Inflammatory macrophage (primary cell): ENCODE measurements at places on chromosomes 6 and 20.

DNA sequence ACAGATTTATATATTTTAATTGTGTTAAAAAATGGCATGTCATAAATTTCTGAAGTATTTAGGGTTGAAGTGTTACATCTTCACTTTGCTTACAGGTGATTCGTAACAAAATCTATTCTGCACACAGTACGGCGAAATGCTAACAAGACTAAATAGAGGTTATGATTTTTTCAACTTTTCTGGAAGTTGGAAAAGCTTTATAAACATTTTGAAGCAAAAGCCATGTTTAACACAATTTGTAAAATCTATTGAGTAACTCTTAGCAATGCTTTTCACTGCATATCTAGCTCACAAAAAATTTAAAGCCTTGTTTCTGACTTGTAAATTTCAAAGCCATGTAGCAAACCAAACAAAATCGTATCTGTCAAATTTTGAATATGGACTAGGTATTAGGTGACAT, 3.3 kb downstream of the STX16 start:
- DNase-seq = no peak

DNA sequence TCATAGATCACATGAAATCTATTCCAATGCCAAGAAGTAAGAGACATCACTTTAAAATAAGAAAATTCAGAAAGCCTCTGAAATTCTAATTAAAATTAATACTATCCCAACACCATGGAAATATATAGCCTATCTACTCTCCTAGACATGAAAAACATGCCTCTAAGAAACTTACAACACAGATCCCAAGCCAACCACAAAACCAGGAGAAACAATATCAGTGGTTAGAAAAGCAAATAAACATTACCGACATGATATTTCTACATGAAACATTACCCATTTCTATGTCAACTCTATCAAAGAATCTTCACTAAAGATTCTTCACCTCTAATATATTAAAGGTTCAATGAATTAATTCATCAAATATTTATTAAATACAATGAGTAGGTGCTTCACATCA, 4.8 kb downstream of the EPB41L2 start:
- DNase-seq = no peak

- peak; percentile 8 for DNase-seq
Observed at GRCh38 chr20:45545754-45546453, 1.3 kb downstream of the EPPIN start.

- DNase-seq = no peak
Observed at GRCh38 chr20:17443131-17443858, 87.9 kb downstream of the BFSP1 start.

GRCh38 chr6:154572556-154572955, 62.1 kb upstream of the CNKSR3 start:
- DNase-seq = no peak

DNA sequence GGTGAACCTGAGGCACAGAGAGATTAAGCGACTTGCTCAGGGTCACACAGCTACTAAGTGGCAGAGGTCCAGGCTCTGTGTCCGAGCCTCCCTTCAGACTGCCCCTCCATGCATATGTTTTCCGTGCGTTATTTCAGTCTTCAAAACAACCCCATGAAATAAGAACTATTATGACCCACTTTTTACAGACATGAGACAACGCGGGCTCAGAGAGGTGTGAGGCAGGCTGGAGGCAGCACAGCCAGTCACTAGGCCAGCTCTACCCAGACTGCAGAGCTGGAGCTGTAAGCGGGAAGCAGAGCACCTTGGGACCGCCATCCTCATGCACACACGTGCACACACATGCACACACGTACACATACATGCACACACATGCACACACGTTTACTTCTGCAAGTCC, 62.3 kb downstream of the PSMG4 start:
- no peak for DNase-seq

- DNase-seq = no peak
Observed at GRCh38 chr20:44405785-44406571, 50.5 kb downstream of the HNF4A start.

- DNase-seq = no peak
Observed at GRCh38 chr6:92124200-92124651, 1295.1 kb downstream of the EPHA7 start.

DNA sequence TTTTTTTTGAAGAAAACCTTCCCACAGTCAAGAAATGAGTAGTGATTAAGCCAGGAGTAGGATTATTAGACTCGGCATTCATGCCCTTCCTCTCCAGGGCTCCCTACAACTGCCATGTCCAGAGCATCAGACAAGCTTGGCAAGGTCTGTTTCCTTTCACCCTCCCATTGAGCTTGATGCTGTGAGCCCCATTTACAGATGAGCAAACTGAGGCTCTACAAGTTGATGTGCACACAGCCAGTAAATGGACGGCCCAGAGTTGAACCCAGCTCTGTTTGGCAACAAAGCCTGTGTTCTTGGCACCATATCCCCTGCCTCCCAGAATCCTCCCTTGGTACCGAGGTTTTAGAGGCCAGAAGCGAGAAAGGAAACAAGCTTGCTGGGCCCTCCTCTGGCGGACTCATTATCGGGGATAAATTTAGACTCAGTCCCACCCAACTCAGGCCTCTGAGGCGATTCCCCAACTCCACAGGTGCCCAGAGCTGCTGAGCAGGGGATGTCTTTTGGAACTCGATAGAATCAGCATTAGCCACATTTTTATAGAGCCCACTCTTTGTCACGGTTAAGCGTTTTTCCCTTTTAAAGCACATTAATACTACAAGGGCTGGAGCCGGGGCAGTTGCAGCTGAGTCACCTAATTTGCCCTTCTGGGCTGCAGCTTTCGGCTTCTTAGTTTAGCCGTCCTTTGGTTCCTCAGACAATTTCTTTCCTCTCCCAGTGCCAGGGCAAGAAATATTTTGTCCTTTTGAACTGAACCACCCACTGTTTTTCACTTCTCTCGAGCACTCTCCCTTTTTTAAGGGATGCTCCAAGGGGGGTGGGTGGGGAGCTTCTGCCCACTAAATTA, 23.0 kb upstream of the NFATC2 start:
- no peak for DNase-seq

GRCh38 chr6:147255948-147256674, 51.9 kb downstream of the STXBP5 start:
- no peak for DNase-seq

GRCh38 chr6:166540631-166541331, 45.7 kb downstream of the RAMACL start:
- peak; percentile 74 for DNase-seq

GRCh38 chr6:106561686-106562405, 67.5 kb downstream of the RTN4IP1 start:
- DNase-seq = peak; percentile 64

- peak; percentile 40 for DNase-seq
Observed at GRCh38 chr6:30703821-30704220, 13.0 kb upstream of the NRM start.

DNA sequence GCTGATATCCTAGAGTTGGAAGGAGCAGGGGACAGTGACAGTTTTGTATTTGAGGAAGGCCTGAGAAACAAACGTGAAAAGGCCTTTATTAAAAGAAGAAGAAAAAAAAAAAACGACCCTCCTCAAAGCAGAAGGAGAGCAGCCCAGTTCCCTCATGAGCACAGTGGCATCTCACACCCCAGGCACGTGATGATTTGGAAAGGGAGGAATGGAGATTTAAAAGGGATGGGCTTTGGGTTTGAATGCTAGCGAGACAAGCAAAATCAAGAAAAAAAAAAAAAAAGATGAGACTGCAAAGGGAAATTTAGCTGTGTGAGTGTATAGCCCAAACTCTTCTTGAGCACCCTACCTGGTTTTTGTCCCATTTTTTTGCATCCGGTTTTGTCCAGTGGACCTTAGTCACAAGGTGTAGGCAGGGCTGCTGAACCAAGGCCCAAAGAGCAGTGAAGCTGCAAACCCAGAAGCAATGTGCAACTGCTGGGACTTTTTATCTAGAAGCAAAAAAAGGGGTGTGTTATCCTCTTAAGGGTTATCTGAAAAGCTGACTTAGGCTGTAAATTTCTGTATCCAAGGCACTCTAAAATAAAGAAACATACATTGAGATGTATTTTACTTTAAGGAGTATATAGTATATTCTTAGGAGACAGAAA, 54.5 kb upstream of the RREB1 start:
- DNase-seq = peak; percentile 30

DNA sequence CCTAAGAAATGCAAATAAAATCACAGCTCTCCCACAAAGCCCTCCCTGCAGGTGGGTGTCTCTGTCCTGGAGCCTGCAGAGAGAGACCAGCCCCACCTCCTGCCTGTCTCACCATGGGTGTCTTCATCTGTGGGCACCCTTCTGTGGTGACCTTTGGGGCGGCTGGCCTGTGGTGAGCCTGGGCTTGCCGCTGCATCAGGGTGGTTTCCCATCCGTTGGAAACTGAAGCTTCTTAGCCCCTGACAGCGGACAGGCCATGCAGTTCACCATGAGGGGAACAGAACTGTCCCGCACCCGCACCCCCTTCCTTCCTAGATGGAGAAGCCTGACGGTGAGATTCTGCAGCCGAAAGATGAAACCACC, 42.3 kb upstream of the FRMD1 start:
- DNase-seq = no peak

- DNase-seq = peak; percentile 29
Observed at GRCh38 chr6:6105472-6106036, 98.8 kb upstream of the NRN1 start.

GRCh38 chr6:166667796-166668610, 41.0 kb upstream of the RPS6KA2 start:
- DNase-seq = no peak

DNA sequence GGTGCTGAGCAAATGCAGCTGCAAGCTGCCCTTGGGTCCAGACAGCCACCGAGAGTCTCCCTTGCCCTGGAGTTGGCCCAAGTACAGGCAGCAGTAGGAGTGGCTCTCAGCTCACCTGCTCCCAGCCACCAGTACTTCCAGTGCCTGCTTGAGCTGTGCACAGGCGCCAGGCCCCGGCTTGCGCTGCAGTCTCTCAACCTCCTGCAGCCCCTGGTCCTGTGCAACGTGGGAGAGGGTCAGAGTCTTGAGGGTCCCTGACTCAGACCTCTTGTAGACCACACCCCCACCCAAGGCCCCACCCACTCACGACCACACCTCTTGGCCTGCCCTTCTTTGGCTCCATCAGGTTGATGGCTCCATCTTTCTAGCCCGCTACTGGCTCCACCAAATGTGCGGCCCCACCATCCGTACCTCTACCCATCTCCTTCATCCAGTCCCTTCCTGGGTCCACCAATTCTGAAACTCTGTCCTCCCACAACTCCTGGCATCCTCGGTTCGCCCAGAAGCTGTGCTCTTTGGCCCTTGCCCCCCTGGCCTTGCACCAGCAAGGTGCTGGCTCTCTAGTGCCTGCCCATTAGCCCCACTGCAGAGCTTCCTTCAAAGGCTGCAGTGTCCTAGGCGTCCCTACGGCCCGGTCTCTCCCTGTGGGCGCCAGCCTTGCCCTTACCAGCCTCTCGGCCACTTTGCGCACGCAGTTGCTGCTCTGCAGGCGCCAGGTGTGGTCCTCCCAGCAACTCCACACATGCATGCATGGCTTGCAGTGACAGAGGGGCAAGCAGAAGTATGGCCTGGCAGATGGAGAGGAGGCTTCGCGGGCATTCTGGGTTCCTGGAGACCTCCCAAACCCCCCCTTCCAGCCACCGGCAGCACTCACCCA, 16.5 kb upstream of the SPAG4 start:
- DNase-seq = no peak

- DNase-seq = no peak
Observed at GRCh38 chr6:100347901-100348550, 116.7 kb downstream of the SIM1 start.

DNA sequence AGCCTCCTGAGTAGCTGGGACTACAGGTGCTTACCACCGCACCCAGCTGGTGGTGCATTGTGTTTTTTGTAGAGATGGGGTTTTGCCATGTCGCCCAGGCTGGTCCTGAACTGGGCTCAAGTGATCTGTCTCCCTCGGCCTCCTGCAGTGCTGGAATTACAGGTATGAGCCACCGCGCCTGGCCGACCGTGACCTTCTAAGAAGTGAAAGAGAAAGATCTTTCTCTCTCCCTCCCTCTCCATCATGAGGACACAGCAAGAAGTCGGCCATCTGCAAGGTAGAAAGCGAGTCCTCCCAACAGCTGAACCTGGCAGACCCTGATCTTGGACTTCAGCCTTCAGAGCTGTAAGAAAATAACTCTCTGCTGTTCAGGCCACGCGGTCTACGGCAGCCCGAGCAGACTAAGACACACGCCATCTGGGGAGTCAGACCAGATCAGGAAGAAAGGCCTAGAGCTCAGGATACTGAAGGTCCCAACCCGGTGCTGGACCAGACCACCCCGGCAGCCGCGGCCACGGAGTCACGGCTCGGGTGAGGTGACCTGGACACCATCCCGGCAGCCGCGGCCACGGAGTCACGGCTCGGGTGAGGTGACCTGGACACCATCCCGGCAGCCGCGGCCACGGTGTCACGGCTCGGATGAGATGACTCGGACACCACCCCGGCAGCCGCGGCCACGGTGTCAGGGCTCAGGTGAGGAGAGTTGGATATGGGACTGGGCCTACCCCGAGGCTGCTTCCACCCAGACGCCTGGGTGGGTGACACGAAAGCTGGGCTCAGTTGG, 9.6 kb downstream of the GMEB2 start:
- no peak for DNase-seq

DNA sequence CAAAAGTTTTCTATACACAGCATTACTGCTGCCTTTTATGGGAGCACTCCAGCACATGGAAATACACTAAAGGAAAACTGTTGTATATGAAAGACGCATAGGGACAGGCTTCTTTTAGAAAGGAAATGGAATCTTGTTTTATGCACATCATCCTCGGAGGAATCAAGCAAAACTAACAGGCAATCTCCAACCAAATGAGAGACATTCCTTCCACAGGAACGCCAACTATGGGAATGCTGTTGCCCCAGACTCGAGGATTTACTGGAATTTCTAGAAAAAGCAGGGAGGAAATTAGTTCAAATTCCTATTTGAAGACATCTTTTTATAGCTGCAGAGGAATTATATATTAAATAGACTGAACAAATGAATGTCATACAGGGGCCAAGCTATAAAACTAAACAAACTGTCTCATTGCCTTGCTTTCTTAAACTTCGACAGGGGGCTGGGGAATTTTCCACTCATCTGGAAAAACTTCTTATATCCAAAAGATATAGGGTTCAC, 52.2 kb downstream of the LYRM4 start:
- no peak for DNase-seq

DNA sequence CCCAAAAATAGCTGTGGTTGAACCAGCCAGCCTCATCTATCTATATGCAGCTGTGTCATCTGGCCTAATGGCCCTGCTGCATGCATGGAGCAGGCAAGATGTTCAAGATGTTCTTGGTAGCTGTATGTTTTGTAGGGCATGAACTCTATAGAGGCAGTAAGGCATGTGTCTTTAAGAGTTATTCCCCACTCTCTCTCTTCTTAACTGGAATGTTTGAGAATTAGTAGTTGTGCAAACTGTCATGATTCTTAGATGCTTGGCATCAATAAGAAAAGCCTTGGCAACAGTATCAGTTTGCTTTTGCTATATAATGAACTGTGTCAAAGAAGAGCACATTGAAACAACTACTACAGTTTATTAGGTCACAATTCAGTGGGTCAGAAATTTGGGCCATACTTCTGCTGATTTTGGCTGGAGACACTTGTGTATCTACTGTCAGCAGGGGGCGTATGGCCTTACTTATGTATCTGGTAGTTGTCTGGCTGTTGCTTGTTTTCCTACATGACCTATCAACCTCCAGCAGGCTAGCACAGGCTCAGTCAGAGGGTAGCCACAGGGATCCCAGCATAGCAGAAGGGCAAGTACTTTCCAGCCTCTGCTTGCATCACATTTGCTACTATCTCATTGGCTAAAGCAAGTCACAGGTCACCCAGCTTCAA, 56.1 kb upstream of the LAMP5 start:
- peak; percentile 61 for DNase-seq
